Stimulated activated CD8-positive, alpha-beta memory T cell treated with anti-CD3 and anti-CD28 coated beads, Interleukin-15, amount 100 ng/mL, for 4 hours (primary cell): ENCODE measurements at places on chromosomes 5 and 9.

- no peak for DNase-seq
Observed at GRCh38 chr9:12716823-12717600, 23.8 kb downstream of the TYRP1 start.

- no peak for DNase-seq
Observed at GRCh38 chr5:113520429-113520828, 6.9 kb downstream of the YTHDC2 start.

DNA sequence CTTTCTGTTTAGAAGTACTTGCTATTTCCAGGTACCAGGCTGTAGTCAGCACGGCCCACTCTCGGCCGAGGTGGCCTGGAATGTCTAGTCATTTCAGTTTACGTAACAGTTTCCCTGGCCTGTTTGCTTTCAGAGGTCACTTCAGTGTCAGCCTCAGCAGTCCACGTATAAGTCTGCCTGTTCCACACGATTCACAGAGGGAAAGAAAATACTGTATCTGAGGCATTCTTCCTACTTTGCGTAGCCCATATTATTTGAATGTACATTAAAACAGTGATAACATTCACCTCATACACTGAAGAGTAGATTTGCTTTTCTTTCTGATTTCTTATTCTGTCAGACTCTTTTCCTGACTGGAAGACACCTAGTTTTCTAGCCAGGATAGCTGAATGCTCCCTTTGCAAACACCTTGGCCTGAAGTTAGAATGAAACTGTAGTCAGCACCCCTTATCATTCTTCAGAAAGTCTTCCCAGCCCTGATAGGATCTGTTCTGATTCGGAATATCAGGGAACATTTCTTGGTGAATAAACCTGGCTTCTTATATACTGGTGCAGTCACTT, 140.9 kb downstream of the AOPEP start:
- no peak for DNase-seq

GRCh38 chr9:13186774-13187173, 92.7 kb downstream of the MPDZ start:
- DNase-seq: no peak

GRCh38 chr9:134440636-134441226, 114.5 kb downstream of the RXRA start:
- no peak for DNase-seq

DNA sequence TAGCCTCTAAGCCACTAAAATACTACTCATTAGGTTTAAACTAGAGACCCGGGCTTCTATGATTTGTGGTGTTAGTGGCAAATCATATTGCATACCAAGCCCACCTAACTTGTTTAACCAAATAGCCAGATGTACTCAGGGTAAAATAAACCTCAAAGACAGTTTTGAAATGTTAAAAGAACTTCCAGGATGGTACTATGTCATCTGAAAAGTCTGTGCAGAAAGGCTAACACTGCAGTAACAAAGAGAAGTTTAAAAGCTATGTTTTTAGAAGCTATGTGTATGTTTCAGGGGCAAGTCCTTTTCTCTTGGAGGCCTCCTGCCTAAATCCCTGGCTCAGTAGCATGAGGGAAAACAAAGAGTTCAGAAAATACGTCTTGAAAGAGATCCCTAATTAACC, 84.9 kb upstream of the IL7R start:
- no peak for DNase-seq

DNA sequence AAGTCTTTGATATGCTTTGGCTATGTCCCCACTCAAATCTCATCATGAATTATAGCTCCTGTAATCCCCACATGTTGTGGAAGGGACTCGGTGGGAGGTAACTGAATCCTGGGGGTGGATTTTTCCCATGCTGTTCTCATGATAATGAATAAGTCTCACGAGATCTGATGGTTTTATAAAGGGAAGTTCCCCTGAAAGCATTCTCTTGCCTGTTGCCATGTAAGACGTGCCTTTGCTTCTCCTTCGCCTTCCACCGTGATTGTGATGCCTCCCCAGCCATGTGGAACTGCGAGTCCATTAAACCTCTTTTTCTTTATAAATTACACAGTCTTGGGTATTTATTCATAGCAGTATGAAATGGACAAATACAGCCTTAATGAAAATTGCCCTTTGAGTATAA, 44.7 kb upstream of the ICE1 start:
- no peak for DNase-seq

GRCh38 chr5:8727396-8727795, 818.5 kb downstream of the SEMA5A start:
- no peak for DNase-seq

GRCh38 chr5:144644317-144644716, 473.6 kb downstream of the KCTD16 start:
- DNase-seq: no peak

DNA sequence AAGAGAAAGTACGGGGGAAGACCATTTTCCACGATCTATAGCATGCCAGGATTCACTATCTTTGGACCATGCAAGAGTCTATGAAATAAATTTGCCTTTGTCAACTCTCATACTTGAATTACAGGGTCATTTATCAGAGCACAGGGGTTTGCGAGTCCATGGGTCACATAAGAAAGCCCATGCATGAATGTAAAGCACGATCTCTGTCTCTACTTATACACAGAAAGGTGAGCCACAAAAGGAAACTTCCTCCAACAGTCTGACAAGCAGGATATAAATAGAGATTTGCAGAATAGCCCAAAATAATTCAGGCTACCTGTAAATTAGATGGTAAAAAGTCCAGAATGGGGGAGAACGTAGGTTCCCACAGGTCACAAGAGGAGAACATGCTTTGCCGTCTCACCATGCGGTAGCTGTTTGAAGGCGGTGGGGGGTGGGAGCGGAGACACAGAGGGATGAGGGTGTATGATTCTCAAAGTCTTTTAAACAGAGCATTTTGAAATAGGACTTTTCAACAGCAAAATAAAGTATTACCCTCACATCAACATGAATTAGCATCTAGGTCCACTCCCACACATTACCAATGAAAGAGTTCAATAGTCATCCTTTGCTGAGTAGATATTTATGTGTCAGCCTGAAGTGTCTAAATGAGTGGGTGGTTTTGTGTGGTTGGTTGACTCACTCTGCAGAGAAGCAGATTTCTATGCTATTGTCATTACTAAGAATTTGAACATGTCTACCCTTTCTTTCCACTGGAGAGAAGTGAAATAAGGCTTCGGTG, 279.7 kb downstream of the EBF1 start:
- no peak for DNase-seq

DNA sequence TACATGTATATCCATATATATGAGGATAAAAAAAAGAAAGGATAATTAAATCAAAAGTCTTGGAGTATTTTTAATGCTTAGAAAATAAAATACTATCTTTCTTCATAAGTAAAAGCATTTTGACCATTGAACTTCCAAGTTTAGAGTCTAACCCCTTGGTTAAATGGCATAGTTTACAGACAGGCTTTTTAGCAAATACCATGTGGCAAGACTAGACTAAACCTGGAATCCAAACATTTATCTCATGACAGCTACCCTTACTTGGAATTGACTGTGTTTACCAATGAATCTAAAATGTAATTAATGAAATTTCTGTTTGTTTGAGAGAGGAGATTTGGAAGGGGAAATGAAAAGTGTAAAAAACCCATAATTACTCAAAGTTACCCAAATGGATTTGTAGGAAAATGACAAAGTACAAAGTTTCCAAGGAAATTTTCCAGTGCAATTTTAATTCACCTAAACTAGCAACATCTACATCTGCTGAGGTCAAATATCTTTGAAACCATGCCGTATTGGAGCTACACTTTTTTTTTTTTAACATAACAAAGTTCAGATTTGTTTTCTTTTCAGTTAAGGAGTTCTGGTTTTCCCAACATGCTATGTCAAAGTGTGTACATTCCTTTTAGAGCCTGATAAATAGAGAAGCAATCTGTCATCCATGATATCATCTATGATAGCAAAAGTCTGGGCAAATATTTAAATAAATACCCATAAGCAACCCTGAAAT, 272.1 kb upstream of the DAB2 start:
- no peak for DNase-seq

DNA sequence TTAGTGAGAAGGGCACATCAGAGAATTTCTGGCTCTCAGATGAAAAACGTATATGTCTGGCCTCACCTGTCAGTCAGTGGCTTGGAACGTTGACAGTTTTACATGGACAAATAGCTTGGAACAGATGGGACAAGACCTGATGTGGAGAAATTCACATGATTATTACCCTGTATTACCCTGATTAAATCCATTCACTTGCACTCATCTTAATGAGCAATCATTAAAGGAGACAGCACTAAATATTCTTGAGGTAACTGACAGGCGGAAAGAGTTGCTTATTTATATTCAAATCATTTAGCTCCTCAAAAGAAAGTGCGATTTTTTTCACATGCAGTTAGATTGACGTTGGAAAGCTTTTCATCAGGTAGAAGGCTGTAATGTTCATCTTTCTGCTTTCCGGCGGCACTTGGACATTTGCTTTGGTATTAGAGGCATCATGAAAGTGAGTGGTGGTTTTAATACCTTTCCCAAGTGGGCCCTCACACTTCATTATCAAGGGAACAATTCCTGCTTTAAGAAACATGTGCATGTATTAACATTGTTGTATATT, 11.7 kb upstream of the TAS2R1 start:
- no peak for DNase-seq

DNA sequence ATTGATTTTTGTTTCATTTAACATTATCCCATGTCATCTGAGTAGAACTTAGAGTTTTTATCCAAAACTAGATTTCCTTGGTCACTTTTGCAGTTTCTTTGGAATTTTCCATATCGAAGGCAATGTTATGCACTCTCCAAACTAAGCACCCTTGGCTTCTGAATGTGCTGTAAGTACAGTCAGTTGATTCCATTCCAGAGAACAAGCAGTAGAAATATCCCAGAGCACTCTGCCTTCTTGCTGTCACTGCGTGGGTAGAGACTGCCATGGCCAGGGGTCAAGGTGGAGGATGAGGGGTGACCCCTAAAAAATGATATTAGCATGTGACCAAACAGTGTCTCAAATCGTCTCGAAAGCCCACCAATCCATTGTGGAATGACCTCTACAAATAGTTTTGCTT, 36.2 kb downstream of the PIP5K1B start:
- DNase-seq: no peak

GRCh38 chr5:128825826-128826225, 139.5 kb upstream of the SLC27A6 start:
- DNase-seq: no peak

GRCh38 chr5:142617416-142618129, 68.3 kb downstream of the FGF1 start:
- no peak for DNase-seq

- DNase-seq: no peak
Observed at GRCh38 chr9:35158501-35159280, 3.1 kb upstream of the UNC13B start.
